ENCODE measurements at places on chromosomes 5 and 9. TPM values are rescaled to one million over a fixed set of nuclear protein-coding genes. Genes with fewer than 3 reads are reported as not detected.

The DNLZ gene
- 64.9 TPM for total RNA-seq

The ENC1 gene
- total RNA-seq = 24.5 TPM

The PTCD2 gene
- 3.4 TPM for total RNA-seq

The STK32A gene
- 0.92 TPM for total RNA-seq

The FAM219A gene
- total RNA-seq = 15.2 TPM

The AQP7 gene
- not detected for total RNA-seq

The BRINP1 gene
- total RNA-seq = not detected

The OLFM1 gene
- total RNA-seq = not detected

The TRMO gene
- total RNA-seq = 14.3 TPM

DNA sequence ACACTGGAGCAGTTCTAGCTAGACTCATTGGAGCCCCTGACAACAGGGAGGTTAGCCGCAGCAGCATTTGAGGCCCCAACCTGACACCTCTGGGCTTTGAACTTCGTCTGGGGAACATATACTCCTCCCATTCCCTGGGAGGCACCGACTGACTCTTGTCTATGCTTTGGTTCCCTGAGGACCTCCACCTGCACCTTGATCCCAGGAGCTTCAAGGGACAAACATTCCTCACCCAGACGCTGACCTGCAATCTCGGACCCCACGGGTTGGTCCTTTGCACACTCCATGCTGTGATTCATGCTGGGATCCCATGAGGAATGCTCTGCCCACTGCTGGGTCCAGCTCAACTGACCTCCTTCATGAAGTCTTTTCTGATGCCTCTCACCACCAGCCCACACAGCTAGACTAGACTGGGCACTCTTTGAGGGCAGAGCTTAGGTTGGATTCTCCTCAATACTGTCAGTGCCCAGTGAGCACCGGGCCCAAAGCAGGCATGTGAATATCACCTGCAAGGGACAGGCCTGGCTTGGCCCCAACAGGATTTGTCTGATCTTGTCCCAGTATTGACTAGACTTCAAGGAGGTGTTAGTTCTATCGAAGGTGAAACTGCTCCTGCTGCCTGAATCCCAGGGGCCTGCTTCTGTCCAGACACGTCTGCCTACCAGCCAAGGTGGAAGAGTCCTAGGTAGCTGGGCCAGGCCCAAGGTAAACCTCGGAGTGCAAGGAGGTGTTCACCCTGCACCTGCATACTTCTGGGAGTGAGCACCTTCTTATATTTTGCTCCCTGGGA is 51.8 kb upstream of the ZBTB43 start:
- DNase-seq = no peak

DNA sequence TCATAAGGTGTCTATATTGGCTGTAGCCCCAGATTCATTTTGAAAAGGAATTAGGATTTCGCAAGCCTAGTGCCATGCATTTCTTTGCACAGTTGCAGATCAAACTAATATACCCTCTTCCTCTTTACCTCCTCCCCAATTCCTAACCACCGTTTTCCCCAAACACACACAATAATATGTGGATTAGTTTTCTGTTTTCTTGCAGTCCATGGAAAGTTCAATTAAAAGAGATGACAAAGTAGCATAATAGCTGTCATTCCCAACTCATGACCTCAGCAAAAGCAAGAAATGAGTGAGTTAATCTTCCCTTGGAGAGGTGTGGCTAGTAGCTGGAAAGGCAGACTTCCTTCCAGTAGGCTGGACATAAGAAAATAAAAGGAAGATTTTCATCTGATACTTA is 349.1 kb downstream of the TMEM232 start:
- DNase-seq = no peak

DNA sequence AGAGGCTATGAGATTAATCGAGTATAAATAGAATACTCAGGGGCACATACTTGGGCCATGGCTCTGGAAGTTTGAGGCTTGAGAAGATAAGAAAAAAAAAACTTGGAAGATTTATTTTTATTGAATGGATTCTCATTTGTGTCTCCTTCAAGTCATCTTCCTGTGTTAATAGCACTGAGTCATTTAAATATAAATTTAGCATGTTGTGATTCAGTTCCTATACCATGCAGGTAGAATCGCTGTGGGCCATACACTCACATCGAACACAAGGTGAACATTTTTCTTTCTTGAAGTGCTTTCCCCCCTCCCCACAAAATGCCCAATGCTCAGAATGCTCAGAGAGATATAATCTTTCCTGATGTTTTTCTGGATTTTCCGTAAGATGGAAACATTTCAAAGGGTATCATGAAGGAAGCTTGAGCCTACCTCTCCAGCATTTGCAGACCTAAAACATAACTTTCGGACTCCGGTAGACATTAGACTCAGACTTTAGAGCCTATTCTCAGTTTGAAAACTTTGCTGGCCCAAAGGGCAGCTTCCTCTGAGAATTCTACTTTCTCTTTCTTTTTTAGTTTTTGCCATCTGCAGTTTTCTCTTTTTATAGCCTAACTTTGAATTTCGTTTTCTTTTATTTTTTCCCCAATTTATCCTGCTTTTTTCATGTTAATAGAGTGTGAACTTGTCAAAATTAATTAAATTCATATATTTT is 737.6 kb upstream of the NUDT12 start:
- DNase-seq = peak; percentile 62

GRCh38 chr5:124546643-124547042 is 199.8 kb downstream of the ZNF608 start:
- DNase-seq = peak; percentile 22

GRCh38 chr5:80034559-80034958 is 589 bp upstream of the THBS4 start:
- no peak for DNase-seq

- no peak for DNase-seq
These were observed 8.9 kb upstream of the MRNIP start for GRCh38 chr5:179867476-179867875.
